Stimulated activated CD4-positive, alpha-beta T cell treated with anti-CD3 and anti-CD28 coated beads, Interleukin-2, amount 100 ng/mL, for 24 hours (primary cell): ENCODE measurements at places on chromosomes 1 and 21.

DNA sequence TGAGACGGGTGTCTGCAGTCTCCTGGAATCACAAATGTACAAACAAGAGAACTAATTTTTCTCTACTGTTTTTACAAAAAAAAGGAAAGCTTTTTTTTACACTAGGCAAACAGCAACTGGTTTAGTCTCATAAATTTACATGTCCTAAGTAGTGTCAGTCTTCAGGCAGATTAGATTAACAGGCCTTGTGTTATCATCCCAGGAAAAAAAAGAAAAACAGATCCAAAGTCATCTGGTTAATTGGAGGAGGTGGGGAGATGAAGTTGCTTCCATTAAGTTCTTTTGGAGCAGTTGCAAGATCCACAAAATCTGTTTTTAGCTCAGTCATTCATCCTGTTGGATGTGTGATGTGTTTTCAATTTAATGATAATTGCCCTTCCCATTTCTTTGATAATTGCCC lies 363.5 kb upstream of the ADGRL2 start:
- DNase-seq: no peak

DNA sequence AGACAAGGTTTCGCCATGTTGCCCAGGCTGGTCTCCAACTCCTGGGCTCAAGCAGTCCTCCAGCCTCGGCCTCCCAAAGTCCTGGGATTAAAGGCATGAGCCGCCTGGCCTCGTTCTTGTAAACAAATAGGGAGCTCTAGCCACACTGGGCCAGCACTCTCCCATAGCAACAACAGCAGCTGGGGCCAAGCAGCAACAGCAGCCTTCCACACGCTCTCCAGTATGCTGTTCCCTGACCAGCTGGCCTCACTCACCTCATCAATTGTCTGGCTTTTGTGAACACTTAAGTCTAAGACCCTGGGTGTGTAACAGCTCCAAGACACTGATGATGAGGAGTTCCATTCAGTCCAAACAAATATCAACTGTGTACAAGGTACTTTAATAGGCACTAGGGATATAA lies 16.9 kb upstream of the GLIS1 start:
- no peak for DNase-seq

DNA sequence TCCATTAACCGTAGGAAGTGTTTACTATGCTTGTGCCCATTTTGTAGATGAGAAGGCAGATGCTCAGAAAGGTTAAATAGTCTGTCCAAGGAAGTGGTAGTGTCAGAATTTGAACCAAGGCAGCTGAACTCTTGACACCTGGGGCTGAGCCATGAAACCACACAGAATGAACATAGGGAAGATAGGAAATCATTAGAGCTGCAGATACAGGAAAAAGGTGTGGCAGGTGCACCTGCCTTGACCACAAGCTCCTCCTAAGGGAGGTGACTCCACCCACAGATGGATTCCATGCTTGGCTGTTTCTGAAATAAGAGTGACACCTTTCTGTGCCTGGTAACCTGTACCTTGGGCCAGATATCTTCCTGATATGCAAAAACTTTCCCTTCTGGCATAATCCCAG lies 69.9 kb upstream of the IGSF21 start:
- DNase-seq: no peak

DNA sequence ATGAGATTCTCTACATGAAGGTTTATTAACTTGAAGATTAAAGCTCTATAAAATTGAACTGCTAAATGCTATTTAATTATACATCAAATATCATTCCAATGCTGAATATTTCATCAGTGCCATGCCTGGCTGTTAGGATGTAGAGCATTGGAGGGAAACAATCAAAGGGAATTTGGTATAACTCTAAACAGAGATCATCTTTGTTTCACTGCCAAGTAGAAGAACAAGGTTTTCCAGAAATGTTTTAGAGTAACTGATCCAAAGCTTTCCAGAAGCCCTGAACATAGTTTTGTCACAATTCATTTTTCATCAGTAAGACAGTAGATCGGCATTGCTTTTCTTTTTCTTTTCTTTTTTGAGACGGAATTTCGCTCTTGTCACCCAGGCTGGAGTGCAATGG lies 5.9 kb upstream of the DSTYK start:
- DNase-seq: no peak

DNA sequence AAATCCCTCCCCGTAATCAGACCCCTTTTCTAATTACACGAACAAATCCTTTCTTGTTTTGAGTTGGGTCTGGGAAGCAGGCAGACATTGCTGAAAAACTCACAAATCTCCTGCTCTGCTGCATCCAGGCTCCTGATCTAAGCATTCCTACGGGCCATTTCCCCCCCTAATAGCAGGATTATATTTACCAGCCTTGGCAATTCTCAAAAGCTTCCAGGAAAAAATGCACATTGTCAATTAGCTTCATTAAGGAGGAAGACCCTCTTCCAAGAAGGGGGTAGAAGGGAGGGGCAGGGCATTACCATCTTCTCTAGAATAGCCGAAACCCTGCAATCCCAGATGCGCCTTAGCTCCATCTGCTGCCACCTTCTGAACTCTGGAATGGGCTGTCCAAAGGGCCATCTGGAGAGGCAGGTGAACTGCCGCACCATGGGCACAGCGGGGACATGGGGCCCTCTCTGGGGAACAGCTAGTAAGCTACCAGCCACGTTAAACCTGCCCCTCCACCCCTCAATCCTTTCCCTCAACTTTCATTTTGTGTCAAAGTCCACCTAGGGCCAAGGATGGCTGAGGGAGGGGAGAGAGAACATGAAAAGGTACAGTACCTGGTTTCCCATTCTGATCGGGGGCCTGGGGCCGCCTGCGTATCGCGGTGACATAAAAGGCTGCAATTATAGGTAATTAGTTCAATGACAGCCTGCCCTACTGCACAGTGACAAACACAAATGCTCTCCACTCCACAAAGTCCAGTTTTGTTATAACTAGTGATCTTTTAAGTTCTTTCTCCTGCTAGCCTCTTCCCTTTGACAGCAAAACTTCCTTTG lies 56.8 kb downstream of the MRPL37 start:
- DNase-seq: no peak

- DNase-seq: no peak
Observed at GRCh38 chr1:200708769-200709168, 29.9 kb upstream of the CAMSAP2 start.

DNA sequence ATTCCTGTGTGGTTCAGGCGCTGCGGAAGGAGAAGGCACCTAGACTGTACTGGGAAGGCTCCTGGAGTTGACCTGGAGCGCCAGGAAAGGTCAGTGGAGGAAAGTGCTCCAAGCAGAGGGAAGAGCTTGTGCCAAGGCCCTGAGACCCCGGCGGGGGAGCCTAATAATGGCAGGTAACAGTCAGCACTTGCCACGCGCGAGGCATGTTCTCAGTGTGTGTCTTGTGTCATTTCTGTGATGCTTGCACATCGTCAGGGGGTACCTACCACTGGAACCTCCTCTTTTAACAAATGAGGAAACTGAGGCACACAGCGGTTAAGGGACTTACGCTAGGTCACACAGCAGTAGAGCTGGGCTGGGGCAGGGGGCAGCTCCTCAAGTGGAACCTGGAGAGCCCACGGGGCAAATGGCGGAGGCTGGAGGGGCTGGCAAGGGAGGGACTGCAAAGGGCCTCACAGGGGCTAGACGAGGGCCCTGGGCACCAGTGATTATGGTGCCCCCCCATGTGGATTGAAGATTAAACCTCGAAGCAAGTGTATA lies 976 bp upstream of the BMP8B start:
- DNase-seq: no peak

- DNase-seq: no peak
Observed at GRCh38 chr1:31552489-31552888, 23.8 kb upstream of the TINAGL1 start.

GRCh38 chr1:25109531-25109951 lies 122.8 kb downstream of the SYF2 start:
- no peak for DNase-seq

DNA sequence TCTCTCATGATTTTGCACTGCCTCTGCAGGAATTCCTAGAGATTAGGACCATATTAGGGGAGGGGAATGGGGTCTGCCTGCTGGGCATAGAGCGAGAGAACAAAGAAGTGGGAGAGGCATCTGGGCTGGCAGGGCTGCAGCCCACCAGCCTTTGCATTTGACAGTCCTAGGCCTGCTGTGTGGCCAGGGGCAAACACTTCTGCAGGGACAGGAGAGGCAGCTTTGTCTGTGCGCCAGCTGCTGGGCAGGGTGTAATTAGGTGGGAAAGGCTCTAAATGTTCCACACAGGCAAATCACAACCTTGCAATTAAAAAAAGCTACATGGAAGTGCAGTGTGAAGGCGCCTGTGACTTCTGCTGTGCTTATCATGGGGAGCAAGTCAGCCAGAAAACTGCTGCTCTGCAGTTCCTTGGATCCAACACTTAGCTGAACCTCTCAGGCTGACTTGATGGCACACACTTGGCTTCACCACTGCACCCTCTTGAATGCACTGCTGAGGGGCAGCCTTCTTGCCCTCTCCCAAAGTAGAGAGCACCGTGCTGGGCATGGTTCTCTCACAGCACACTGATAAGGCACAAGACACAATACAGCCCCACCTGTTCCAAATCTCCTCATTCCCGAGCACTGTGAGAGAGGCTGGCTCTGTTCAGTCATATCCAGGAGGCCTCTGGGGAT lies 73.6 kb upstream of the TLR5 start:
- DNase-seq: no peak

- DNase-seq: no peak
Observed at GRCh38 chr1:197268012-197268411, at the start of gene CRB1. Gene CRB1, plus strand, starts transcription at chr1:197268252. Its CDS starts 161 bp downstream, at chr1:197268413.

DNA sequence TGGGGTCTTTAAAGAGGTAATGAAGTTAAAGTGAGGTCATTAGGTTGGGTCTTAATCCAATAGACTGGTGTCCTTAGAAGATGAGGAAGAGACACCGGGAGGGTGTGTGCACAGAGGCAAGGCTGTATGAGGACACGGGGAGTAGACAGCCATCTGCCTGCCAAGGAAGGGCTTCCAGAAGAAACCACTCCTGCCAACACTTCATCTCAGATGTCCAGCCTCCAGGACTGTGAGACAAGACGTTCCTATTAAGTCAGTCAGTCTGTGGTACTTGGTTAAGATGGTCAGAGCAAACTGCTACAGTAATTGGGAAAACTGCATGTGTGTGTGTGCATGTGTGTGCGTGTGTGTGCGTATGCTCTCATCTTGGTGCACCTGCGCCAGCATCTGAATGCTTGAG lies 77.1 kb downstream of the RYR2 start:
- DNase-seq: no peak

DNA sequence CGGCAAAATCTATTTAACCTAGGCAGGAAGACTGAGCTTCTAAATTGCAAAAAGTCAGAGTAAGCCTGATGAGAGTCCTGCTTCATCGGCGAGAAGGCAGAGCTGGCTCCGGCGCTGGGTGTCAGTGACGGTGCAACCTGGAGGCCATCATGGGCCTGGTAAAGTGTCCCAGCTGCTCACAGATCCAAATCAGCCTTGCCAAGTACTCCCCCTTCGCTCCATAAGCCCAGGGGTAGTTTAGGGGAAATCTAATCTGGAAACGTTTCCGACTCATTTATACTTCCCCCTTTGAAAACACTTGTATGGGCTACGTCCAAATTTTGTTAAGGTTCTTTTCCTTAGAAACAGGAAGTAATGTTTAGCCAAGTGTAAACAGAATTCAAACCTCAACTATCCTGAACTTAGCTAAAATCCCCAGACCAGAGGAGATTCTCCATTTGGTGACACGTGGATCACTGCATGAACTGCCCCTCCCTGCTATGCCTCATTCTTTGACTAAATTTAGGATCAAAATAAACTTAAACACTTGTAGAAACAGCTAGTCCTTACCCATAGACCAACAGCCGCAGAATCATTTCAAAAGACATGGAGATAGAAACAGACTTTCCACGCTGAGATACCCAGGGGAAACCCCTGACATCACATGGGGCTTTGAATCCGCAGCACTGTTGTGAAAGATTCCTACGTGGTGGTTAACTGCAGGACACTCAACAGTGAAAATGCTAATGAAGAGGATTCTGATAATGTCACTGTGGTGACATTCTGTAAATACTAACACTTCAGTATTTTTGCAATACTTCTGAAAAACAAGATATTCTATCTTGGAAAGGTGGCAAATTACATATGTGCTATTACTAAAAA lies 172.7 kb downstream of the TGFBR3 start:
- peak; percentile 37 for DNase-seq

GRCh38 chr21:38950435-38951094 lies 144.8 kb downstream of the ETS2 start:
- DNase-seq: no peak

DNA sequence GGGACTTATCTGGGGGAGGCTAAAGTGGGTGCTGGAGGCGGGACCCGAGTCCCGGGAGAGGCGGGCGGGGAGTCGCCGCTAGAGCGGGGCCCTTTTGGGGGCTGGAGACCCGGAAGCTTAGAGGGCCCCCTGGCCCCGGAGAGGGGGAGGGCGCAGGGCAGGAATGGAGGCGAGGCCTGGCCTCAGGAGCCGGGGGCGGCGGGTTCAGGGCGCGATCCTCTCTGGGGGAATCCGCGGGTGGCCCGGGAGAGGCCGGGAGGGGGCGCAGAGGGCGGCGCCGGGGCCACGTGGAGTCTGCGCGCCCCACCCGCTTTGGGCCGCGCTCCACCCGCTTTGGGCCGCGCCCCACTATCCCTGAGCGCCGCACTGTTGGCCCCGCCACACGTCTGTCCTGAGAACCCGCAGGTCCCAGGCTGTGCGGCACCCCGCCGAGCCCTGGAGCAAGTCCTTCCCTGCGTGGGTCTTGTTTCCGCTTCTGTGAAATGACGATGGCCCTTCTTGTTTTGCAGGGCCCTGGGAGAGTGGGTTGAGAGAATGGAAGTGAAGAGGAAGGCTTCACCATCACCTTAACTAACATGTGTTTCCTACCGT lies 84.4 kb downstream of the NKAIN1 start:
- peak; percentile 79 for DNase-seq

GRCh38 chr1:200471739-200472138 lies 61.9 kb upstream of the ZNF281 start:
- no peak for DNase-seq

GRCh38 chr1:227542153-227543120 lies 20.9 kb upstream of the ZNF678 start:
- peak; percentile 91 for DNase-seq

GRCh38 chr1:38656726-38657125 lies 202.8 kb downstream of the RRAGC start:
- DNase-seq: no peak

DNA sequence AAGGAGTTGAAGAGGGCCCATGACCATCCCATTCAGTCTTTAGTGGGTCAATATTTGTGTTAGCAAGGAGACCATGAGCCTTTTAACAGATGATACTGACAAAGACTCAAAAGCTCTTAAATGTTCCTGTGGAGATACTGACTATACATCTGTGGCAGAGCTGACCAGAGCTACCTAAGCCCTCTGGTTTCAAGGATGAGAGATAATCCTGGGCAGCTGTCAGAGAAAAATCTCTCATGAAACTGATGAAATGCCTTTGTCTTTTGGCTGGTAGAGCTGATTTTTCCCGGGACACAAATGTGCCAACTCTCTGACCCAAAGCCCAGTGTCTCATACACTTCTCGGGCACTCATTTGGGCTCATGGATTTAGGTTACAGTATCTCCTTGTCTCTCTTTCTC lies 100.9 kb downstream of the XCL2 start:
- no peak for DNase-seq

GRCh38 chr1:201602413-201603265 lies 63.7 kb downstream of the NAV1 start:
- no peak for DNase-seq

DNA sequence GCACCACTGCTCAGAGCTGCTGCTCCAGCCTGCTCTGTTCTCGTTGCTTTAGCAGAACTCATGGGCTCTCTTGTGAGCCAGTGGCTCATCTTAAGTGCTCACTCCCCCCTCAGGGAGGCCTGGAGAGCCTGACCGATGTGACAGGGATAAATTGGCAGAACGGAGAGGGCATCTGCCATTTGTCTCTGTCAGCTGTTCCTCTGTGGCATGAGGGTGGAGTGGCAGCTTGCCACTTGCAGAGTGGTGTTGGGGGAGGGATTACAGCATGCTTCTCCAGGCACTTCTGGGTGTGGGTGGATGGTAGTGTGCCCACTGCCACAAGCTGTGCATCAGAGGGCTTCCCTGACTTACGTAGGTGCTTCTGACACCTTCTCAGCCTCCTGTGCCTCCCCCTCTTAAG lies 229.5 kb downstream of the PAPPA2 start:
- DNase-seq: no peak
